ENCODE measurements at places on chromosomes 1 and 21.

DNA sequence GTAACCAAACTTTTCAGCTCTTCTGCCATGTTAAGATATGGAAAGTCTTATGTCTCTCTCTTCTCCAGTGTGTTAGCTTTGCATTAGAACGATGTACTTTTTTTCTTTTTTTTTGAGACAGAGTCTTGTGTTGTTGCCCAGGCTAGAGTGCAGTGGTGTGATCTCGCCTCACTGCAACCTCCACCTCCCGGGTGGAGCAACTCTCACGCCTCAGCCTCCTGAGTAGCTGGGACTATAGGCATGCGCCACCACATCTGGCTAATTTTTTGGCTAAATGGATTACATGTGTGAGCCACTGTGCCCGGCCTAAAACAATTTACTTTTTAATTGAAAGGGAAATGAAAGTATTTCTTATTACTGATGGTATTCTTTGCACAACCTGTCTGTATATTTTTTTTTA, 35.8 kb downstream of the SPEN start:
- DNase-seq, result no peak

DNA sequence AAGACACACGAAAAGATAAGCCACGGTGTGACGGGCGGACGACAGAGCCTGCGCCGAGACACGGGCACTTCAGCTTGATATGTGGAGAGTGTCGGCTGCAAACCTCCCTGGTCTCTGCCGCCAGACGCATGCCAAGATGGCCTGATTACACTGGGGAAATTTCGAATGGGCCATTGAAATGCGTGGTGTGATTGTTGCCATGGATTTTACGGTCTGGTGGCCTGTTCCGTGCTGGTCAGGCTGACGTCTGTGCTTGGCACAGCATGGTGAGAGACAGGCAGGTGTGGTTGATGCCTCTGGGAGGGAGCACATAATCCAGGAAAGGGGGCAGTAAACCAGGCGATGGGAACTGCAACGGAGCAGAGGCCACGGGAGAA, 105.6 kb upstream of the TMPRSS2 start:
- peak; percentile 48 for DNase-seq

DNA sequence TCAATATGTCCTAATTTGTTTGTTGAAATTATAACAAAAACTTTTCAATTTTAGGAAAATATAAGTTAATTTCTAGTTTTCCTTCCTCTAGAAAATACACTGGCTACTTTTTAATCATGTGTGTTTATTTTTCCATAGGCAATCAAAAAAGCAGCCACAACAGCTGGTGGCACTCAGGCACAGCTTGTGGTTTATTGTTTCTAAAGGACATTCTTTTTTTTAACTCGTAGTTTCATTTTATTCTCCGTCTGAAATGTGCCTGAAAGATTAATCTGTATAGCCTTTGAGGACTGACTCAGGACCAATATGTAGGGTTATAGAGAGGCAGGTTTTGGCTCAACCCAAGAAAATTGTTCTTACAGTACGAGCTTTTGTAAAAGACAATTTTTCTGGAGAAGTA, 20.7 kb upstream of the STX12 start:
- peak; percentile 72 for DNase-seq

DNA sequence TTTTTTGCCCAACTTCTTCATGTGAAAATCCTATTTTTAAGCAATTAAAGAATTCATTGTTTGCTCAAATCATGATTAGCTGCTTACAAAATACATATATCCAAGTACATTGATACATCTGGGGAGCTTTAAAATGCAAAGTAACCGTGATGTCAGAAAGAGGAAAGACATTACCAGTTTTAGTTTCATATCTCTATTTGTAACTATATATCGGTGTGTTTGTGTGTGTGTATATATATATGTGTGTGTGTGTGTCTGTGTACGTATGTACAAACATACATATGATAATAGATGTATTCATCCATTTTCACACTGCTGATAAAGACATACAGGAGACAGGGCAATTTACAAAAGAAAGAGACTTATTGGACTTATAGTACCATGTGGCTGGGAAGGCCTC, 310.1 kb downstream of the DPYD start:
- no peak for DNase-seq

DNA sequence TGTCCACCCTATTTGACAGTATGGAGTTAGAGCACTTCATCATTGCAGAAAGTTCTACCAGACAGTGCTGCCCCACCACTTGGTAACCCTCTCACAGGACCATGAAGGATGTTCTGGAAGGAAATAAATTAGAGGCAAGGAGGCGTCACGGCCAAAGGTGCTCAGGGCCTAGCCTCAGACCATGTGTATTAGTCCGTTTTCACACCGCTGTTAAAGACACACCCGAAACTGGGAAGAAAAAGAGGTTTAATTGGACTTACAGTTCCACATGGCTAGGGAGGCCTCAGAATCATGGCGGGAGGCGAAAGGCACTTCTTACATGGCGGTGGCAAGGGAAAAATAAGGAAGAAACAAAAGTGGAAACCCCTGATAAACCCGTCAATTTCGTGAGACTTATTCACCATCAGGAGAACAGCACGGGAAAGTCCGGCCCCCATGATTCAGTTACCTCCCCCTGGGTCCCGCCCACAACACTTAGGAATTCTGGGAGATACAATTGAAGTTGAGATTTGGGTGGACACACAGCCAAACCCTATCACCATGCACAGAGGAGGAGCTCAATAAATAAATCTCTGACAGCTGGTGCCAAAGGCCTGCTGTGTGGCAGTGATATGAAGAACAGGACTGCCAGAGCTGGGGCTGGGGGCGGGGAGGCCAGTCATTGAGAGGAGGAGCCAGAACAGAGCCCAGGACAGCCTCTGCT, 75.8 kb downstream of the FHAD1 start:
- DNase-seq, result no peak
